Cortex of kidney (tissue), 1 donor: ENCODE measurements at places on chromosomes 7 and 10.

- no peak for DNase-seq
Measured at GRCh38 chr7:29611941-29612544, 48.4 kb downstream of the PRR15 start.

DNA sequence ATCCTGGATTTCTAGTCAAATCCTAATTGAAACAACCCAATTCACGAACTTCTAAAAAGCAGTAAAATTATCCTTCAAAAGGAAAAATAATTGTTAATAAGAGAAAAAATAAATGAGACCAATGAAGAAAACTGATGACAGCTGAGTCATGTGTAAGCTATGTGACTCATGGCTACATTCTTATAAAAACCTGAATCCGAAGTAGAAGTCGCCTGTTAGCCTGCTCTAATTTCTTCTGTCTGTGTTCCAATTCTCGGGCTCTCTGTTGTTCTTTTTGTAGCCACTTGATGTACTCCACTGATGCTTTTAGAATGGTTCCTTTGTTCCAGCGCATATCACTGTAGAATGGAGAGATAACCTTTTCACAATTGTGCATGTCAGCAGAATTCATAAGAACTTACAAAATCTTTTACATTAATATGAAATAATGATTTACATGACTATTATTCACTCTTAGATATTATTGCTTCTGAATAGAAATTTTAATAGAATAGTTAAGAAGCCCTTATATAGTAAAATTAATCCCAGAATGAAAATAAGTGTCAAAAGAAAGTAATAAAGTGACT lies 88.8 kb downstream of the TFEC start:
- DNase-seq: no peak

DNA sequence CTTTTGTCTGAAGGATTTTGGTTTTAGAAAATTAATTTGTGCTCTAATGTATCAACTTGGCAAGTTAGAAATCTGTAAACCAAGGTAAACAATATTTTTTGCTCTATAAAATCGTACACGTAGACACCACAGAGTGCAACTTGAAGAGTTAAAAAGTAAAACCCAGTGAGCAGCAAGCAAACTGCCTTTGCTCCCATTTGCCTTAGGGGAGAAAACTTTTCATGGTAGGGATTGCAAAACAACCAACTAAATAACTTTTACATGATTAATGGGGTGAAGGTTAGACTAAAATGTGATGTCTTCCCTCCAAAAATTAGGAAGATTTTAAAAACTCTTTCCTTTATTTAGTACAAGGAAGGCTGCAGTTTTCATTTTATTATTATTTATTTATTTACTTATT lies 224.2 kb upstream of the LYZL1 start:
- no peak for DNase-seq

GRCh38 chr7:136869991-136870865 lies 1.8 kb downstream of the CHRM2 start:
- DNase-seq: no peak

DNA sequence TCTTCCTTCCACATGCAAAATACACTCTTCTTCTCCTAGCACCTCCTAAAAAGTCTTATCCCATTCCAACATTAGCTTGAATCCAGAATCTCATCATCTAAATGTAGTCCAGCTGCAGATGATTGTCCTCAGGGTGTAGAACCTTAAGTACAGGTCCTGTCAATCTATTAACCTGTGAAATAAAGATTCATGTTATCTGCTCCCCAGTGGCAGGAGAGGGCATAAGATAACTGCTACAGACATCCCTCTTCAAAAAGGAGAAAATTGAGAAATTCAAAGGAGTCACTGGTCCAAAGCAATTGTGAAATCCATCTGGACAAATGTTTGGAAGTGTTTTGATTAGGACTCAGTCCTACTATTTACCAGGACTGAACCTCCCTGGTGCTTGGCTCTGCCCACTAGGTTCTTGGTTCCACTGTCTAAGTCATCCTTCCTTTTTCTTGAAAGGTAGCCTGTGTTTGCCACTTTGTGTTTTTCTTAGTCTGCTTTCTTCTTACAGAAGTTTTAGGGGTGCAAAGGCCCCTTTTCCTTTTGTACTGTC lies 96.2 kb downstream of the ADD3 start:
- DNase-seq: no peak

DNA sequence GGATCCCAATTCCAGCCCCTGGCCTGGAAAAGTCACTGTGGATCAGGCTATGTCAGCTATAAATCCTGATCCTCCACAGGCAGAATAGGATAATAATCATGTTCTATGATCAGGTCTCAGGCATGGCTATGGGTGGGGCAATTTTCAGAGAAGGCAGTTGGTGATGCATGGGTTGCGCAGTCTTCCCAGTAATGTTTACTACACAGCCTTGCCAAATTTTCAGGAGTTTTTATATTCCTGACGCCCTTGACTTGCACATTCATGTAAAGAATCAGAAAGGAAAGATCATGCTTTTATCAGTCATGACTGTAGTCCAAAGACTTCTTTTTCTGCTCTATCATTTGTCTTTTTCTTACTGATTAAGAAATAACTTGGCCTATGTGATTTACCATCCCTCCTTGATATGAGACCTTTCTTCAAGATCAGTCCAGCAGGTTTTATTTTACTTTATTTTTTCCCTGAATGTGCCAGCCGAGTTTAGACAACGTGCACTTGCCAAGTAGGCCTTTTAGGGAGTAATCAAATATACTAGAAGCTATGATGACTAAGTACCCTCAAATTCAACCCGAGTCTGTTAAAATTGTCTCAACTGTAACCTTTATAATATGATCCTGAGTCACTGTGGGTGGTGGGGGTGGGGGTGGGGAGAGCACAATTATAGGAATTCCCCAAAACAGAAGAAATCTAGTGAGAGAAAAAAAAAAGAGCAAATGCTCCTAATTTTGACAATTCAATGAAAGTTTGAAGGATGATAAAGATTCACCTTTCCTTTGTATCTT lies 31.9 kb downstream of the ARL4A start:
- no peak for DNase-seq

DNA sequence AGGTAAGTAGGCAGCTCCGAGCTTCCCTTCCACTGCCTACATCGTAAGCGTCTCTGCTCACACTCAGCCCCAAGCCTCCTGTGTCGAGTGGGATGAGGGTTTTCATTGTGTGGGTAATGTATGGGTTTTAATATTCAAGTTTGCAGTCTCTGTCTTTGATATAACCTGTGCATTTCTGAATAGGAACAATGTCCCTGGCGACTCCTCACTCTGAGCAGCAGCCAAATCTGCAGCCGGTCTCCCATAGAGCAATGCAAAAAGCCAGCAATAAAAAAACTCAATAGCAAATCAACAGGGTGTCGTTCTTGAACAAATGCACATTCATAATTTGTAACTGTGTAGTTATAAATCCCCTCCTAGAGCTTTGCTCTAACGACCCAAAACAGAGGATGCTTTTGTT lies 33.4 kb downstream of the PPP1R17 start:
- DNase-seq: no peak

DNA sequence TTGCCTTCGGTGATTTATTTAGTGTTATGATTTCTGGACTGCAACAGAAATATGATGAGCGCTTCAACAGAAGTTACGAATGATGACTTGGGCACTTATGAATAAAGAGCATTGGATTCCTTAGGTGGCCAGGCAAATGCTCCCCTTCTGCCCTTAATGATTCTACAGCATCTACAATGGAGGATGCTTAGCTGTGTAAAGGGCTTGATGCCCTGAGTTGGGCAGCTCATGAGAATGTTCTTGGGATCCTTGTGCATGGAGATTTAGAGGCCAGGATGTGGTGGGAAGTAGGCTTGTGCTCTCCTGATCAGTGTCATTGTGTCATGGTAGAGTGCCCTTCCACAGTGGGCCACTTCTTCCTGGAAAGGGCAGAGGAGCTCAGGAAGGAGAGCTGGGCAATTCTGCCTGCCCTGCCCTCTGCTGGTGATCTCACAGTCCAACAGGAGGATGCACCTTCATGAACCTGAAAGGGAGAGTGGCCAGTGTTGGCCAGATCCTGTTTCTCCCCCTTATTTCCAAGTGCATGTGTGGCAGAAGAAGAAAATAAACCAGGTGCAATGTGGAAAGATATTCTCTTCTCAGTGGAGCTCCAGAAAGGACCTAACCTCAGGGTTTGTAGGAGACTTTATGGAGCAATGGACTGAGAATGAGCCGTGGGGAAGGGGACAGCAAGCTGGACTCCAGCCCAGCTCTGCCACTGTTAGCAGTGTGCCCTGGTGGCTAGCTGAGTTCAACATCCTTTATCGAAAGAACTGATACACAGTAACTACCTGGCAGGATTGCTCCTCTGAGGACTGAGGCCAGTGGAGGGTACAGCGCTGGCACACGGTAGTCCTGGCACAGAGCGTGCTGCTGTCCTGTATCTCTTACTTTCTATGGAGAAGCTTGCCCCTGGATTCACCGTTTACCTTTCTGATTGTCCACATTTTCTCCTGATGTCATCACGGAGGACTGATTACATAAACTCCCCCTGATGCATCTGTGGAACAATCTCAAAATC lies 182.9 kb downstream of the BMPER start:
- DNase-seq: no peak

DNA sequence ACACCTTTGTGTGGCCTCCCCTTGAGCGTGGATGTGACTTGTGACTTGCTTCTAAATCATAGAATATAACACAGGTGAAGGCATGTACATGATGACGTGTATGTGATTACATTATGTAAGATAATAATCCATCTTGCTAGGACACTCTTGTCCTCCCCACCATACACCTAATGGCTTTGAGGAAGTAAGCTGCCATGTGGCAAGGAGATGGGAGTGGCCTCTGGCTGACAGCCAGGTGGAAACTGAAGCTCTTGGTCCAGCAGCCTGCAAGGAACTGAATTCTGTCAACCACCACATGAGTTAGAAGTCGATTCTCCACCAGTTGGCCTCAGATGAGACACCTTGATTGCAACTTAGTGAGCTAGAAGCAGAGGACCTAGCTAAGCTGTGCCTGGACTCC lies 67.4 kb upstream of the ELN start:
- no peak for DNase-seq

- DNase-seq: no peak
Measured at GRCh38 chr10:31215052-31215451, 104.0 kb upstream of the ZEB1 start.

DNA sequence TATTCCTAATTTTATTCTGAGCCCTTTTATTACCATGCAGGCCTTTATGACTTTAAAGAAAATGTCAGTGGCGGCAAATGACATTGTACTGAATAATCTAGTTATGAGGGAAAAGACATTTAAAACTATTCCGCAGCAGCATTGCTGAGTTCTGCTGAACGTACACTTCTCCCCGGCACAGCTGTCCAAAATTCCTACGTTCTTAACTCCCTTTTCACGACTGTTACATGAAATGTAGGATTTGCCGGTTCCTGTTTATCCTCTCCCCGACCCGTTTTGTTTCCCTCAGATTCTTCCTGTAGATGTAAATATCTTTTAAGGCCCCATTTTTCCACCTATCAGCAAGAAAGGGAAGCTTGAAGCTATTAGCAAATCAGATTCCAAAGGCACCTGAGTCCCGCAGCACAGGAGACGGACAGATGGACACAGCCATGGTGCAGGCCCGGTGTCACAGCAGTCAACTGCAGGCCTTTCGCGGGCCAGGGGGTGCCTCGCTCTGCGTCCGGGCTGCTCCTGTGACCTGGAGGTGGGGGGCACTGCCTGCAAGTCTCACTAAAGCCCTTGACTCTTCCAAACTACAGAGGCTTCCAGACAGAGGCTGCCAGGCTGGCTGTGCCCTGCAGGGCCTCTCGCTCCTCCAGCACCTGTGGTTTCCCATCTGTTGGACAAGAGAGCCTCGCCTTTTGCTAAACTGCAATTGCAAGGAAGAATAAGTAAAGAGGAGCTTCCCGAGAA lies 485.0 kb upstream of the MGMT start:
- DNase-seq: no peak

- DNase-seq: no peak
Measured at GRCh38 chr10:127980898-127981297, 74.0 kb downstream of the PTPRE start.

GRCh38 chr10:119602241-119603095 lies 5.7 kb upstream of the TIAL1 start:
- DNase-seq: no peak

- DNase-seq: no peak
Measured at GRCh38 chr10:77867124-77867719, 59.3 kb downstream of the DLG5 start.

GRCh38 chr7:120805636-120806388 lies 52.1 kb downstream of the TSPAN12 start:
- DNase-seq: no peak

GRCh38 chr7:93310346-93310745 lies 78.2 kb downstream of the VPS50 start:
- no peak for DNase-seq

- DNase-seq: no peak
Measured at GRCh38 chr7:44395067-44395466, 69.7 kb upstream of the CAMK2B start.

GRCh38 chr7:38327637-38328036 lies 54.2 kb upstream of the TARP start:
- no peak for DNase-seq

DNA sequence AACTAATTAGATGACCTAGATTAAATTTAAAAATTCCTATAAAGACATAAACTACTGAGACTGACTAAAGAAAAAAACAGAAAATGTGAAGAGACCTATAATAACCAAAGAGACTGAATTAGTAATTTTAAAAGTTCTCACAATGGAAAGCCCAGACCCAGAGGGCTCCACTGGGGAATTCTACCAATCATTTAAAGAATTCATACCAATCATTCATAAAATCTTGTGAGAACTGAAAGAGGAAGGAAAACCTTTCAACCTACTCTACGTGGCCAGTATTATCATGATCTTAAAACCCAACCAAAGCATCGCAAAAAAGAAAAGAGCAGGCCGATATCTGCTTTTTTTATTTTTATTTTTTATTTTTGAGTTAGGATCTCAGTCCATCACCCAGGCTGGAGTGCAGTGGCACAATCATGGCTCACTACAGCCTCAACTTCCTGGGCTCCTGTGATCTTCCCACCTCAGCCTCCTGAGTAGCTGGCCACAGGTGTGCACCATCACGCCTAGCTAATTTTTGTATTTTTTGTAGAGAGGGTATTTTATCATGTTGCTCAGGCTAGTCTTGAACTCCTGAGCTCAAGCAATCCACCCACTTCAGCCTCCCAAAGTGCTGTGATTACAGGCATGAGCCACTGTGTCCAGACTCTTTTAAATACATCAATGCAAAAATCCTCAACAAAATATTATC lies 48.6 kb downstream of the DGKI start:
- no peak for DNase-seq

DNA sequence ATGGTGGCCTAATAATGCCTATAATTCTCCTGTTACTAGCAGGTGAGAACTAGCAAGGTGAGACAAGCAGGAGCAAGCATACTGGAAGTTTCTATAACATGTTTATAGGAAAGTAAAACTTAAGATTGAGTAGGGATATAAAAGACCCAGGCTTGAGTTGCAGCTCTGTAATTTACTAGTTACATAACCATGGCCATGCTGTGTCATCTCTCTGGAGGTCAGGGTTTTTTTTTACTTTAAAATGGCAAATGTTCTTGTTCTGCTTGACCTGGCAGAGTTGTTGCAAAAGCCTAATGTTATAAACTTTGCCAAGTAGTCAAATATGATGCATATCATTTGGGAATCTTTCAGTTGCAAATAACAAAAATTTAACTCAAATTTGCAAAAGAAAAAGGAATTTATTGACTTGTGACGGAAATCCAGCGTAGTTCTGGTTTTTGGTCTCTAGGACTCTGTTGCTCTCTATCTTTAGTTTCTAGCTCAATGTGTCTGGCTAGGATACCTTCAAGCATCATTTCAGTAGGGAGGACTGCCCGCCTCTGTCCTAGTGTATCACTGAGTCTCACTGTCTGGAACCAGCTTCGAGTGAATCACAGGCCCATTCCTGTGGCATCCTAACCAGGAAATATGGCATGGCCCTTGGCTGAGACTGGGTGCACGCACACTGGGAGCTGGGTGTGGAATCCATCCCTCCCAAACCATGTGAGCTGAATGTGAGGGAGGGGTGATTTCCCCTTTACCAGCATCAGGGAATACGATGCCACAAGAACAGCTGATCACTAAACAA lies 67.9 kb downstream of the ADAM22 start:
- no peak for DNase-seq
